ENCODE measurements at places on chromosomes 2 and 18.

DNA sequence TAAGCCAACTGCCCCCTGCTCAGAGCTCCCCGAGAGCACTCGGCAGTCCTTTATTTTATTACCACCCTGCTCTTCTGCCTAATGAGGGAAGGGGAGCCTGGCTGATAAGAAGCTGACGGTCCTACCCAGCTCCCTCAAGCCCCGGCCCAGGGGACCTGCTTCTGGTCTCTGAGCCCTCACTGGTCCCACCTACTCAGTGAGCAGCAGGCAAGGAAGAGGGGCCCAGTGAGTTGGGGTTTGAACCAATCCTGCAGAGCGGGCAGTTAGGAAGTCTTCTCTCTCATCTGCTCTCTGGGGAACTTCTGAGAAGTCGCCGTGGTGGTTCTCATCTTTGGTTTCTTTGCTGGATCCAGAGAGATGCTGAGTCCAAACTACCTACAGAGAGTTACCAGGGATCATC lies 218.9 kb downstream of the NDUFA10 start:
- no peak for DNase-seq

DNA sequence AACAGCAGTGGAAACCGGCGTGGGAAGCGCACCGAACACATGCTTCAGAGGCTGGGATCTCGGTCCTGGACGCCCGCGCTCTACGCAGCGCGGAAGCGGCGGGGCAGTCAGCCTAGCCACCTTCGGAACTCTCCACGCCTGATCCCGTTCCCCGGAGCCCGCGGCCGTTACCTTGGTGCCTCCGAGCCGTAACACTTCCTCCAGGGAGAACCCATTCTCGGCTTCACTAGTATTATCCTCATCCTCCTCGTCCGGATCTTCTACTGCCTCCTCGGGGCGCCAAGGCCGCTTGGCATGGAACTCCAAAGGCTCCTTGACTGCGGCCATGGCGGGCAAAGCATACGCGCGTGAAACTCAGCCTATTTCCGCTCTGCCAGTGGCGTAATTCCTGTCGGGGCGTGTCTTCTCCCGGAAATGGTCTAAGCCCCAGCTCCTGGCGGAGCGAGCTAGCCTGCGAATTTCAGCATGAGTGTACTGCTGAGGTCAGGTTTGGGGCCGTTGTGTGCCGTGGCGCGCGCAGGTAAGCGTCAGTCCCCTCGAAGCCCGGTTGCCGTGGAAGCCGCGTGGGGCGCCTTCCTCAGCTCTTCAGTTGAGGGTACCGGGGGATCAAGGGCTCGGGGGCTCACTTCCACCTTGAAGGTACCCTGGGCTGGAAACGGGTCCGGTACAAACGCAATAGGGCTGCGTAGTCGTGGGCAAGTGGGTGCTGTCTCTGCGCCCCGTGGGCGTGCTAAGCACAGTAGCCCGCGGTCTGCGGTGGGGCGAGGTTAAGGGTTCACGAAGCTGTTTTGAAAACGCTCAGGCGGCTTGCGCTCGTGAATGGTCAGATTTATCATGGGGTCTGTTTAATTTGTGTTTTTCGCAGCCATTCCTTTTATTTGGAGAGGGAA lies at the start of the genes CEBPZ and NDUFAF7:
TSS of gene CEBPZ (minus strand) at position 356 of the 890 bp plus-strand sequence. CDS start at position 327, 29 bp downstream.
TSS of gene NDUFAF7 (plus strand) at position 418 of the 890 bp plus-strand sequence. CDS start at position 466, 48 bp downstream.
- DNase-seq: peak; percentile 83

DNA sequence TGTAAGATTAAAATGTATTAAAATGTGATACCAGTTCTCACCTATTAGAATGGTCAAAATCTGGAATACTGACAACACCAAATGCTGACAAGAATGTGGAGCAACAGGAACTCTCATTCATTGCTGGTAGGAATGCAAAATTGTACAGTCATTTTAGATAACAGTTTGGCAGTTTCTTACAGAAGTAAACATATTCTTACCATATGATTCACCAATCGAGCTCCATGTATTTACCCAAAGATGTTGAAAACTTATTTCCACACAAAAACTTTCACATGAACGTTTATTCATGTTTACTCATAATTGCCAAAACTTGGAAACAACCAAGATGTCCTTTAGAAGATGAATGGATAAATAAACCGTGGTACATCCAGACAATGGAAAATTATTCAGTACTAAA lies 1193.5 kb upstream of the ACVR2A start:
- DNase-seq: no peak

GRCh38 chr2:172861656-172862476 lies 126.2 kb downstream of the RAPGEF4 start:
- no peak for DNase-seq

DNA sequence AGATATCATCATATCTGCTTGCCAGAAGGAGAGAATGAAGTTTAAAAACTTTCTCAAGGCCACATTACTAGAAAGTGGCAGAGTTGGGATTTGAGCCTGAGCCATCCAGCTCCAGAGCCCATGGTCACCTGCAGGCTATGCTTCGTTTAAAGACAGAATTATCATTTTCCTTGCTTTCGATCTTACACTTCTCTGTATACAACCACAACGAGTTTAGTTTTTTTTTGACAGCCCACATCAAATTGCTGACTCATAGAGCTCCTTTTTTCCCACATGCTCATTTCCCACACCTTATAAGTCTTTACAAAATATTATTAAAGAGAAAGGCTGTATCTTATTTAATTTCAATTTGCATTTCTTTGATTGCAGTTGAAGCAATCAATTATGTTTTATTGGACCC lies 6.5 kb downstream of the PLEK start:
- DNase-seq: no peak

DNA sequence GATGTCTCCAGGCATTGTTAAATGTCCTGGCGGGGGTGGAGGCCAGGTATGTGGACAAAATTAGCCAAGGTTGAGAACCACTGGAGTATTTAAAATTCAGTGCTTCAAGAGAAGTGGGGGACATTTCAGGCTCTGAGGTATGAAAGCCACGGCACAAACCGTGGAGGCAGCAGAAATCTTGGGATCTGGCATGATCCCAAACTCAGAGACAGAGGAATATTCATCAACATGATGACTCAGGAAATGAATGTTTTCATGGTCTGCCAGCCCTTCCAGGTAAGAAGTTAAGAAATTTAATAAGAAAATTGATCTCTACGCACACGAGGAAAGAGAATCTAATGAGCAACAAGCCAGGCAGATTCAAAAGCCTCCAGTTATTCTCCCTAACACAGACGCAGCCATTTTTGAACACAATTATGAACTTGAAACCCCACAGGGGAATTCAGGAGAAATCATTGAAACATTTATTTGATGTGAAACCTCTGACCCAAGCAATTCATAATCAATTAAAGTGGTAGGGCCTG lies 11.3 kb upstream of the GRP start:
- no peak for DNase-seq

DNA sequence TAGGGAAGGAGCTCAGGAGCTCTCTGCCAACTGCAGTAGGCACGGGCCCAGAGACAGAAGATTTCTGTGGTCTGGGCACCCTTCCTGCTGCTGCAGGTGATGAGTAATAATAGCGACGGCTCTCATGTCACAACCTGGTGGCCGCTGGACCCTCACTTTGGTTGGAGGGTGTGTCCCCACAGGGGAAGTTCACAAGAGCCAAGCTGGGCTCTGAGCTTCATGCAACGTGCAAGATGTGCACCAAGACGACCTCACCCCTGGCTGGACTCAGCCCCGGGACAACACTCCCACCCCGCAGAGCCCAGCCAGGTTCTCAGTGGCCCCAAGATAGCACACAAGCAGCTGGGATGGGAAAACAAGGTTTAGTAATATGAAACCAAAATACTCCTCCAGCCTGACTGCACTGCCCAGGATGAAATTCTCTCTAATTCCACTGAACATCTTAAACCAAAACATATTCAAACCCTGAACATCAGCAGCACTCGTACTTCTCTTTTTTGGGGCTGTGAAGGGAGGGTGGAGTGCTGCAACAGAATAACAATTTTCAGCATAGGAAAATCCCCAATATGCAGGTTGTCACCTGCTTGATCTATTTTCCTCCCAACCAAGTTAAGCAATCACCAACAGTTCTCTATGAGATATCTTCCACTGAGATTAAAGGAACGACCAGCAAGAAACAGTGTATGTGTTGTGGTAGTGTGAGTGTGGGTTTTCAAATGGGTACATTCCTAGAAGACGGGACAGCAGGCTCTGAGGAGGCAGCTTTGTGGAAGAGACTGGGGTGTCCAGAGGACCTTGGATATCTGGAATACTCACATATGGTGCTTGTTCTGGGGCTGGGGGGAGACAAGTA lies 26.5 kb downstream of the BCL2 start:
- DNase-seq: no peak

GRCh38 chr18:70781860-70782453 lies 493.1 kb downstream of the SOCS6 start:
- DNase-seq: peak; percentile 10

All from H1 (cell line).